ENCODE measurements at places on chromosomes 6 and 20.

DNA sequence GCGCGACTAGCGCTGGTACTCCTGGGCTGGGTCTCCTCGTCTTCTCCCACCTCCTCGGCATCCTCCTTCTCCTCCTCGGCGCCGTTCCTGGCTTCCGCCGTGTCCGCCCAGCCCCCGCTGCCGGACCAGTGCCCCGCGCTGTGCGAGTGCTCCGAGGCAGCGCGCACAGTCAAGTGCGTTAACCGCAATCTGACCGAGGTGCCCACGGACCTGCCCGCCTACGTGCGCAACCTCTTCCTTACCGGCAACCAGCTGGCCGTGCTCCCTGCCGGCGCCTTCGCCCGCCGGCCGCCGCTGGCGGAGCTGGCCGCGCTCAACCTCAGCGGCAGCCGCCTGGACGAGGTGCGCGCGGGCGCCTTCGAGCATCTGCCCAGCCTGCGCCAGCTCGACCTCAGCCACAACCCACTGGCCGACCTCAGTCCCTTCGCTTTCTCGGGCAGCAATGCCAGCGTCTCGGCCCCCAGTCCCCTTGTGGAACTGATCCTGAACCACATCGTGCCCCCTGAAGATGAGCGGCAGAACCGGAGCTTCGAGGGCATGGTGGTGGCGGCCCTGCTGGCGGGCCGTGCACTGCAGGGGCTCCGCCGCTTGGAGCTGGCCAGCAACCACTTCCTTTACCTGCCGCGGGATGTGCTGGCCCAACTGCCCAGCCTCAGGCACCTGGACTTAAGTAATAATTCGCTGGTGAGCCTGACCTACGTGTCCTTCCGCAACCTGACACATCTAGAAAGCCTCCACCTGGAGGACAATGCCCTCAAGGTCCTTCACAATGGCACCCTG is 1.6 kb downstream of the TPBG start:
- no peak for DNase-seq

GRCh38 chr20:41308726-41309413 is 8.7 kb downstream of the ZHX3 start:
- DNase-seq, result no peak

DNA sequence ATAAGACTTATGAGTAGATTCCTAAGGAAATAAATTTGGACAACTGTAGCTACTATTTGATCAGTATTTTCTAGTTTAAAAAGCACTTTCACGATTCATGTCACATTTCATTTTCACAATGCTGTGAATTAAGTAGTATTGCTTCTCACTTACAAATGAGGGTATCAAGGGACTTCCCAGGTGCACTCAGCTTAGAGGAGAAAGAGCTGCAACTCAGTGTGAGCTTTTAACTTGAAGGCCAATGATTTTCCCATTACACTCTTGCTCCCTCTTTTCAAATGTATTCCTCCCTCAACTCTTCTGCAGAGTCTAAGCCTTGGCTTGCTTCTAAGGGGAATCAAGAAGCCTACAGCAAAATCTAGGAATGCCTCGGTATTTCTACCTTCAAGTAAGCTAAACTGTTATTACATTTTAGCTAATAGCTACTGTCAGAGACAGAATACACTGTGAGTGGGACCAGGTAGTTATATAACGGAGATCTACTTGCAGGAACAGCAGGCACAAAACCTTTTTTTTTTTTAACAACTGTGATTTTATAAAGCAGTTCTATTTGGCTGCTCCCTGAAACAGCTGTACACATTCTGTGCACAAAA is 339.0 kb downstream of the SYNE1 start:
- no peak for DNase-seq

- no peak for DNase-seq
Observed at GRCh38 chr6:43699564-43700186, 12.1 kb upstream of the MRPS18A start.

DNA sequence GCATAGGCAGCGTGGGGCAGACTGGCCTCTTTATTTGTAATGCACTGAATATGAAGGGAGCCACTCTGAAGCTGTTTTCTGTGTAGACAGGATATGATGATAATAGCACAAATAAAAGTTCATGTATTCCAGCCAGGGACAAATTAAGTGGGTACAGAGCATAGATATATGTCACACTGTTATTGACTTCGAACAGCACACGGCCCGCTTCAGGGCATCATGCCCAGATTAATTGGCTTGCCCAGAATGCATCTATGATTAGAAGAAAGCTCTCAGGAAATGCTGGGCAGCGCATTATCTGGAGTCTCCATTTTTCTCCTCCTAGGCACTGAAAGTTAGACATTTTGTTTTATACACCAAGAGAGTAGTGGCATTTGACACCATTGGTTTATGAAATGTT is 26.3 kb upstream of the SASH1 start:
- DNase-seq, result no peak

- DNase-seq, result no peak
Observed at GRCh38 chr20:1534526-1534925, 23.0 kb downstream of the SIRPD start.

DNA sequence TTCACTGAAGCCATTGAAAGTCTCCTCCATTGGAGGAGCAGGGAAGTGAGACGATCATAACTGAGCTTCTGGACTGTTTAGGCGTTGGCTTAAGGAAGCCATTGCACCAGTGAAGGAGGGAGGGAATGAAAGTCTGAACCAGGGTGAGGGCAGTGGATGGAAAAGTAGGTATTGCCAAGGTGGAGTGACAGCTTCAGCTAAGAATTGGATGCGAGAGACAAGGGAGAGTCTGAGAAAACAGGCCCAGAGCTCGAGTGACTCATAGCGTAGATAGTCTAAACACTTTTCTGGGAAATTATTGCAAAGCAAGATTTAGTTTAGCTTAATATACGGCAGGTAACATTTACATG is 4.5 kb downstream of the DSP start:
- no peak for DNase-seq

DNA sequence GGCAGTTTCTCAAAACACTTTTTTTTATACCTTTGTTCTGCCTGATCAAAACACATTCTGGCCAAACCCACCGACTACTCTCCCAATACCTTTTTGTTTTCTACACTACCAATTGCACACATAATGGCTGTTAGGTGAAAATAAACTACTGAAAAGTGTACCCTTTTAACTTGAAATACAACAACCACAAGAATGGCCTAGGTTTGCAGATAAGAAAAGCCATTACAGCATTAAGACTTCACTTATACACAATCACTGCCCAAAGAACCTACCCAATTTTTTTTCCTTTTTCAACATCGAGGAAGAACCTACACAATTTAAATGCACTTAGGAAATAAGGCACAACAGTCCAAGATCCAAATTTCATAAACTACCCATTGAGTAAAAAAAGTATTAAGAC is 1.8 kb downstream of the SEC63 start:
- no peak for DNase-seq

DNA sequence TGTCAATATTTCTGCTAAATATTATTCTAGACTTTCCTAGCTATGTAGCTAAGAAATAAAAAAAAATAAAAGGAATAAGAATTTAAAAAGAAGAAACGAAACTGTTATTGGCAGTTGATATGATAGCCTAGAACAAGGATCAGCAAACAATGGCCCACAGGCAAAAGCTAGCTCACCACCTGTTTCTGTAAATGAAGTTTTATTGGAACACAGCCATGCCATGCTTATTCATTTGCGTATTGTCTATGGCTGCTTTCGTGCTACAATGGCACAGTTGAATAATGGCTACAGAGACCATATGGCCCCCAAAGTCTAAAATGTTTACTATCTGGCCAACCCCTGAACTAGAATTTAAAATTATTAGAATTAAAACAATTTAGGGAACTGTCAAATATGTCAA is 952.6 kb upstream of the MAP3K7 start:
- no peak for DNase-seq

DNA sequence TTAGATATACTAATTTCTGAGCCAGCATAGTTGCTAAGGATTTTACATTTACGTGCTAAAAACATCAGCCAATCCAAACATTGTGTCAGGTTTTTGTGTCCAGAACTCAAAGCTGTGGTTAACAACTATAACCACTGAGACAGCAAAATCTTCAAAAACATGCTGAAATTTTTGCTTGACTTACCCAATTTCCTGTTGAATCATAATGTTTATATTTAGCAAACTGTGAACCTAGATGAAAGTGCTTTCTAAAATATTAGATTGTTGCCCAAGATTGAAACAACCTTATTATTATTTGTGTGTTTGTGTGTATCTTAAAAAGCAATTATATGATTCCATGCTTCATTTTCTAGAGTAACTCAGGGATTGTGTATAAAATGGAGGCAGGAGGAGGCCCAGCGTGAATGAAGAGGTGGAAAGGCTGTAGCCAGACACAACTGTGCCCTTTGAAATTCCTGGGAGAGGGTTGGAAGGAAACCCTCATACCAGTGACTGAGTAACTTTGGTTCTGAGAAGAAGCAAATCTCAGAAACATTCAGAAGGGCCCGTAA is 48.0 kb downstream of the ARMC2 start:
- DNase-seq, result no peak

GRCh38 chr20:18312723-18313122 is 24.4 kb downstream of the ZNF133 start:
- DNase-seq, result no peak

GRCh38 chr6:7242835-7243178 is 70.2 kb downstream of the SSR1 start:
- no peak for DNase-seq

DNA sequence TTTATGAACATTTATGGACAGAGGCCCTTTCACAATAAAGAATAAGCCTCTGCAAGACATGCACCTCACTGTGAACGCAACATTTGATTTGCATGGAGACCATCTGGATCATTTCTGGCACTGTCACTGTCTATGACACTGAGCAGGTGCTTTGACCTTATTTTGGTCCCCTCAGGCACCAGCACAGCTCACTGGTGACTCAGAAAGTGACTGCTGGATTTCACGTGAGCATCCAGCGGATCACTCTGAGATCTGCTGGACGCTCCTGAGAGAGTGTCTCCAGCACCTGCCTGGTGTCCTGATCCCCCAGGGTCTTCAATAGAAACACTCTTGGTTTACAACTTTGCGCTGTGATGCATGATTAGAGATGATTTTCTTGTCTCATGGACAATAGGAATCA is 375.7 kb downstream of the TENT5A start:
- no peak for DNase-seq

DNA sequence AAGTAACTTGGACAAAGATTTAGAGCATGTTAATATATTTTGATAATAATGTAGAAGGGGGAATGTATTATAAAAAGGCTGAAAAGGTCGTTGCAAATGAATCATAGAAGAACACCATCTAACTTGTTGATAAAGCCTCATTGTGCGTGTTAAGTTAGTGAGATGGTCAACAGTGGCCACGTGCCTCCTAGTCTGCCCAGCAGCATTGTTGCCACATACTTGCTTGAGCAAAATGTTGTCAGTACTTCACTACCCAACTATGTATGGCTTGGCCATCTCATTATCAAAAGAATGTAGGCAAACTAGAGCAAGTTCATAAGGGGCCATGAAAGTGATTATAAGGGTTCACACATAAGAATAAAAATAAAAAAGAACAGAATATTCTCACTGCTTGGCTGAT is 84.6 kb downstream of the PHACTR1 start:
- DNase-seq, result no peak

DNA sequence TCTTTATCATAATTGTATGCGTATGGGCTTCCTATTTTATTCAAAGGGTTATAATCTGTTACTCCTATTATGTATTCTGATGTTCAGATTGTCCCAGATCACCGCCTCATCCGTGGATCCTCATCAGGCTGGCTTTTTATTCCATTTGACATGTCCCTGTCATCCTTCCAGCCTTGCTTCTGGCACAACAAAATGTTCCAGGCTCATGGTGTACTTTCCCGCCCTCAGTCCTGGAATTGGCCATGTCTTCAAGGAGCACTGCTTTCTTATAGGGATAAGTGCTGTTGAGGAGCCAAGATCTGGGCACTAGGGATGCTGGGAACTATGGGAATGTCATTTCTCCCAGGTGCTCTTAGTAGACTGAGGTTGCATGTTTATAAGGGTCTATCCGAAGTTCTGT is 207.8 kb downstream of the JARID2 start:
- no peak for DNase-seq

DNA sequence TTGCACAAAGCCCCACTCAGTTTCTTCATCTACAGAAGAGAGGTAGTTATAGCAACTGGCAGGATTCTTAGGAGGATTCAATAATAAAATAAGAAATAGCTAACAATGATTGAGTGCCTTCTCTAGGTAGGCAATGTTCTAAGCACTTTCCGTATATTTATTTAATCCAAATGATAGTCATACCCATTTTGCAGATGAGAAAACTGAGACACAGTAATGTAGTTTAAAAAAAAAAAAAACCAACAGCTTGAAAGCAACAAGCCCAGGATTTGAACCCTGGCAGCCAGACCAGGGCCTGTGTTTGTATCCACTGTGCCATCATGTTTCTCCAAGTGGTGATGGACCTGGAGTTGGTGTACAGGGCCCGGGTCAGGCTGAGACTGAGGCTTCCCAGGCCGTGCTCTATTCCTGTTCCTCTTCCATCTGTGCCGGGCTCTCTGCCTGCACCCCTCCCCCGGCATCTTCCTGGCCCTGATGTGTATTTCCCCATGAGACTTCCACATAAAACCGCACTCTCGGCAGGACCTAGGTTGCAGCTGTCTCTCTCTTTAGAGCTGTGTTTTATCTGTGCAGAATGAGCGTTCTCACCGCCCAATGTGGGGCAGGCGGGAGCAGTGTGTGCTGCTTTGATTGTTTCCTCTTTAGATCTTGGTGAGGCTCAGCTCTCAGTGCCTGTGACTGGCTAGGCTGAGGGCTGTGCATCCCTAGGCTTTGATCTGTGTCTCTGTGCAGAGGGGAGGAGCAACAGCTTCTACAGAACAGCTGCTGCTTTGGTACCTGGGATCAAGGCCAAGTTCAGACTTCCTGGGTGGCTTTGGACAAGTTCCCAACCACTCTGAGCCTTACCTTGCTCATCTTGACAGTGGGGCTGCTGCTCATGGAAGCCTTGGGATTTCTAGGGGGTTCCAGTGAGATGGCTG is 49.5 kb downstream of the TOX2 start:
- DNase-seq, result peak; percentile 17

- DNase-seq, result no peak
Observed at GRCh38 chr6:161169696-161170095, 104.2 kb downstream of the AGPAT4 start.

- no peak for DNase-seq
Observed at GRCh38 chr6:158358450-158359077, 46.3 kb downstream of the TULP4 start.

DNA sequence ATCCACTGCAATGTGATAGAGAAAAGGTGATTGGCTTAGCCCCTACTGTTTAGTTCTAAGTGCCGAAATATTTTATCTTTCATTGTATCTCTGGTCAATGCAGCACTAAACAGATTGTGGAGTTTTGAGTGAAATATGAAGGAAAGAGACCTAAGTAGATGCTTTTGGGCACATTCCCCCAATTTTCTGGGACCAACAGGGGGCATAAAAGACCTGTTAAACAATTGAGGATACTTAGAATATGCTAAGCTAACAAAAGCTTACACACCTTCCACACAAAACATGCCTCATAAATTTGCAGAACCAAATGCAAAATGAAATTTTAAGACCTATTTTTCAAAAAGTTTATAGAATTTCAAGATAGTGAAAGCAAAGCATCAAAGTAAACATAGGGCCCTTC is 746.9 kb downstream of the TBC1D32 start:
- DNase-seq, result no peak
